Activated T-cell treated with anti-CD3 and anti-CD28 coated beads, Interleukin-2, amount 50 U/mL, for 48 hours (primary cell): ENCODE measurements at places on chromosomes 3 and 15.

- no peak for DNase-seq
Measured at GRCh38 chr3:43369404-43370292, 83.3 kb downstream of the SNRK start.

- no peak for DNase-seq
Measured at GRCh38 chr3:182220013-182220412, 508.3 kb downstream of the SOX2 start.

- no peak for DNase-seq
Measured at GRCh38 chr3:74269689-74270088, 344.8 kb downstream of the CNTN3 start.

DNA sequence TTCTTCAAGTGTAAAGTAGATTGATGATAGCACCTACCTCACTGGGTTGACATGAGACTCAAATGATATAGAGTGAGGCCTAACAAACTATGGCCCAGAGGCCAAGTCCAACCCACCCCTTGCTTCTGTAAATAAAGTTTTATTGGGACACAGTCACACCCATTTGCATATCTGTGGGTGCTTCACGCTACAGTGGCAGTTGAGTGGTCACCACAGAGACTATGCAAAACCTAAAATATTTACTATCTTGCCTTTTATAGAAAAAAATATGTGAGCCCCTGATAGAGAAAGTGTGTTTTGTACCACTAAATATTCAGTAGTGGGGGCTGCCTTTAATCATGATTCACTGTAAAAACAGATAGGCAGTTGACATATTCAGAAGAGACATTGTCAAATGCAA is 38.0 kb downstream of the ACAN start:
- no peak for DNase-seq

DNA sequence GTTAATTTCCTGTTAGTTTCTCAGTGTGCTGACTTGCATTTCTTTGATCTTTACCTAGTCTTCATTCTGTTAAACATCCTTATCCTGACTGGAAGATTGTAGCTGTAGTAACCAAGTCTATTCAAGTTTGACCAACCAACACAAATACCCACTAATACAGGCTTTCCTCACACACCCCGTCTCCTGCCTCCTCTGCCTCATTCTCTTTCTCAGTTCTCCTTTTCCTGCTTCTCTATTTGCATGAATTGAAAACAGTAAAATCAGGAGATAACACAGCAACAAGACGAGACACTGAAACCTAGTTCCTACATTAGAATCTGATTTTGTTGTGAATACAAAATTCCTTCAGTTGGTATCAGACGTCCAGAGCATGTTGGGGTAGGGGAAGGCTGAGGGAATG is 116.9 kb upstream of the ARPP21 start:
- no peak for DNase-seq

DNA sequence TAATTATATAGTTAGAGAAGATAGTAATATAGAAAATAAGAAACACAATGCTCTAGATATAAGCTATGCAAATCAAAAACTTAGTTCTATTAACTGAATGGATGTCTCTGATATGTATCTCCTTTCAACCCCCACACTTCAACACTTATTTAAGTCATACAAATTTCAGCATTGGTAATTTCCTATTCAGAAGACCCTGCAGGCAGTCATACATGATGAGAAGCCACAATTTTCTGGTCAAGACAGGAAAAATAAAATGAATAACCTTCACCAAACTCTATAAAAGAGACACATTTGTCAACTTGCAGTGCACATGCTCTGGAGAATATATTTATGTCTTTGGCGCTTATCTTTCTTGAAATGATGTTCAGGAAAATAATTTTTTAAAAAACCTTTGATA is 578 bp upstream of the BCHE start:
- DNase-seq, result no peak

- no peak for DNase-seq
Measured at GRCh38 chr3:140724856-140725812, 47.3 kb downstream of the TRIM42 start.

DNA sequence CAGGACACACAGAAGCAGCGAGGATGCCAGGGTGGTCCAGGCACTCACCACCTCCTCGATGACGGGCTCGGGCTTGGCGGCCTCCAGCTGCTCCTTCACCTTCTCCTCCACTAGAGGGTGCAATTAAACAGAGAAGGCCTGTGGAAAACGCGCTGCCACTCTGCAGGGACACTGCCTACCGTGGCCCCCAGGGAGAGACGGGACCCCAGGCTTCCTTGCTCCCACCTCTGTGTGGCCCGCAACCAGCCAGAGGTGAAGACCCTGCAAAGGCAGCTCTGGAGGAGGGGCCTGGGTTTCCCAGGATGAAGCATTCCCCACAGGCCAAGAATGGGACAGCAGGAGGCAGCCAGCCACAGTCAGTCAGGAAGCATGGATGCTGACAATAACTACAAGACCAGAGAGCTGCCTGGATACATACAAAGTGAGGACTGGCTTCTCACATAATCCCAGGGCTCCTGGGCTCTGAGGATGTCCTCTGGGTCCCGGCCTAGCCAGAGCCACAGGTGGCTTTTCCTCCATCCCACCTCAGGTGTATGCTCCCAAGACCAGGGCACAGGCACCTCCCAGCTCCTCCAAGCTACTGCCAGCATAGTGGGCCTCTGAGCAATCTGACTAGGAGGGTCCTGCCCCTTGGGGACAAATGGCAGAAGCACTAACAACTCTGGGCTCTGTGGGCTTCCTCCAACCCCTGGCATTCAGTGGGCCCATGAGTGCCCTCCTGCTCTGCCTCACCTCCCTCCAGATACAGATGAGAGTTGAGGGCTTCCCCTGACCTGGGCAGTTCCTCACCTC is 46.2 kb downstream of the PTH1R start:
- peak; percentile 65 for DNase-seq

GRCh38 chr15:100211855-100212850 is 129.6 kb downstream of the ADAMTS17 start:
- DNase-seq, result no peak

GRCh38 chr3:189317911-189318310 is 146.1 kb downstream of the TPRG1 start:
- no peak for DNase-seq

- no peak for DNase-seq
Measured at GRCh38 chr3:16101295-16102186, 72.9 kb upstream of the GALNT15 start.

DNA sequence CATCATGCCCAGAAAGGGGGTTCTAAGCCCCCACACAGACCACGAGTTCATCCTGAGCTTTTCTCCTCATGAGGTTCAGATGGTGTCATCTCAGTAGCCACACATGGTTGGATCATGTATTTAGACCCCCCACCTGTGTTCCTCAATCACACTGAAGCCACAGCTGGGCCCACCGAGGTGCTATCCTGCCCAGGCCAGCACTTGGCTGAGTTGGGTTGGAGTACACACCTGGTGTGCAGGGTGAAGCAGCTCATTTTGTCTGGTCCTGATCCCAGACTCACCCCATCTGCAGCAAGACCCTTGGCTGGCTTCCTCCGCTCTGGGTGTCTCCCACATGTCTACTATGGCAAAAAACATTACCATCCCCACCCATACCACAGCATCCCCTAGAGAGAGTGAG is 41.9 kb downstream of the ACAA1 start:
- DNase-seq, result no peak

DNA sequence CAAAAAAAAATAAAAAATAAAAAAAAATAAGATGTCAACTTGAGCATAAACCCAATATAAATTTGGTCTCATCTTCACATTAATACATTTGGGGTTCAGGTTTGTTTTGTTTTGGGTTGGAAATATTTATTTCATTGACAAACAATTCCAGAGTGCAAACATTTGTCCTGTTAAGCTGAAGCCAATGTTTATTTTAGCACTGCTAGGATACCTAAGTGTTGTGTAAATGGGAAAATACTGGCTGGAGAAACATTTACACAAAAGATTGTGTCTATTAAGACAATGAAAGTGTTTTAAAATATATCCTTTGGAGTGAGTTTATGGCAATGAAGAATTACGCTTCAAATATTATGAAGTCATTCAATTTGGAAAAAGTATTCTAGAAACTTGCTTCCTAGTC is 91.1 kb downstream of the MEIS2 start:
- no peak for DNase-seq

- DNase-seq, result peak; percentile 45
Measured at GRCh38 chr15:38707802-38708671, 143.4 kb upstream of the RASGRP1 start.

- no peak for DNase-seq
Measured at GRCh38 chr3:13771496-13771895, 108.4 kb downstream of the WNT7A start.

- DNase-seq, result no peak
Measured at GRCh38 chr3:170044271-170044670, 6.5 kb downstream of the GPR160 start.

DNA sequence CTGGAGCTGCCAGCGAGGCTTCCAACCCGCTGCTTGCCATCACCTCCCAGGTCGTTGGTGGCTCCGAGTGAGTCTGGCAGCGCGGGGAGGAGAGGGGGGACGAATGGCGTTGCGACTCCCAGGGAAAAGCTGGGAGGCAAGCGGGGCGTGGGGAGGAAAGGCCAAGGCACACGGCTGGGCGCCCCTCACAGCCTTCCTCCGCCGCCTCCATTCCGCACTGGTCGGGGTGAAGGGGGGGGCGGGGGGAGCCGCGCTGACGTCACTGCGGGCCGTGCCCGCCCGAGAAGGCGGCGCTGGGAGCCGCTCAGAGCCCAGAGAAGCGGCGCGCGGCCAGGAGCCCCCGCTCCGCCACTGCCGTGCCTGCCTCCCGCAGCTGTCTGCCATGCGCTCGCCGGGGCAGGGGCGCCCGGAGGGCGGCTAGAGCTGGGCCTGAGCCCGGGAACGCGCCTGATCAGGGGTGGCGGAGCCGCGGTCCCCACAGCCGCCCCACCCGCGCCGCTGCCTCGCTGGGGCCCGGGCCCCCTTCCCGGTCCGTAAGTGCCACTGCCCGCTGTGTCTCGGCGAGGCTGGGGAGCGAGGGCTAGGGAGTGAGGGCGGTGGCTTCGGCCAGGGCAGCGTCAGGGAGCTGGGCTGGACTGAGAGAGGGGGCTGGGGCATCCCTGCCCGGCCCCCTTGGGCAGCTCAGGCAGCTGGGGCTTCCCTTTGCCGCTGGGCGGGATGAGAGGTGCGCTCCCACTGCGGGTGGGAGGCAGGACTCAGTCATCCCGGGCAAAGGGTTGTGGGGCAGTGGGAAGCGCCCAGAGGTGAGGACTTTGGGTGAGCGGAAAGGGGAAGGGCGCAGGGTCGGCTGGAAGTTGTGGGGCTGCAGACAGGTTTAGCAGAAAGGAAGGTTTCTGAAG is 27.8 kb upstream of the POLG start:
- DNase-seq, result no peak
